Thyroid gland (tissue), 4 donors: ENCODE measurements at places on chromosomes 16 and 17. TPM values are rescaled to one million over a fixed set of nuclear protein-coding genes. Genes with fewer than 3 reads are reported as not detected.

SALL1 gene
- total RNA-seq: 23.0 TPM

DNA sequence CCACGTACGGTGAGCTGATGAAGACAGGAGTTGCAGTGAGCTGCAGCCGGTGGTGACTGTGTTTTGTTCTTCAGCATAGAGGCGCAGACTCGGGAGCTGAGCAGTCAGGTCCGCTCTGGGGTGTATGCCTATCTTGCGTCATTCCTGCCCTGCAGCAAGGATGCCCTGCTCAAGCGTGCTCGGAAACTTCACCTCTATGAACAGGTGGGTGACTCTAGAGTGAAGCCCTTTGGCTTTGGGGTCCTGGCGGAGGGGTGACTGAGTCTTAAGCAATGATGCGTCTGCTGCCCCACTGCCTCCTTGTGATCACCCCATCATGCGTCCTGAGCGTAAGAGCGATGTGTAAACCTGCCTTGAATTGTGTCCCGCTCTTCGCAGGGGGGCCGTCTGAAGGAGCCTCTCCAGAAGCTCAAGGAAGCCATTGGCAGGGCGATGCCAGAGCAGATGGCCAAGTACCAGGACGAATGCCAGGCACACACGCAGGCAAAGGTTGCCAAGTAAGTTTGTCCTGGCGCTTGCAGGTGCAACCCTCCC lies 22.9 kb downstream of the UBN1 start:
- DNase-seq: peak; percentile 76

GRCh38 chr17:49631496-49631895 lies 46.4 kb downstream of the SPOP start:
- no peak for DNase-seq

DNA sequence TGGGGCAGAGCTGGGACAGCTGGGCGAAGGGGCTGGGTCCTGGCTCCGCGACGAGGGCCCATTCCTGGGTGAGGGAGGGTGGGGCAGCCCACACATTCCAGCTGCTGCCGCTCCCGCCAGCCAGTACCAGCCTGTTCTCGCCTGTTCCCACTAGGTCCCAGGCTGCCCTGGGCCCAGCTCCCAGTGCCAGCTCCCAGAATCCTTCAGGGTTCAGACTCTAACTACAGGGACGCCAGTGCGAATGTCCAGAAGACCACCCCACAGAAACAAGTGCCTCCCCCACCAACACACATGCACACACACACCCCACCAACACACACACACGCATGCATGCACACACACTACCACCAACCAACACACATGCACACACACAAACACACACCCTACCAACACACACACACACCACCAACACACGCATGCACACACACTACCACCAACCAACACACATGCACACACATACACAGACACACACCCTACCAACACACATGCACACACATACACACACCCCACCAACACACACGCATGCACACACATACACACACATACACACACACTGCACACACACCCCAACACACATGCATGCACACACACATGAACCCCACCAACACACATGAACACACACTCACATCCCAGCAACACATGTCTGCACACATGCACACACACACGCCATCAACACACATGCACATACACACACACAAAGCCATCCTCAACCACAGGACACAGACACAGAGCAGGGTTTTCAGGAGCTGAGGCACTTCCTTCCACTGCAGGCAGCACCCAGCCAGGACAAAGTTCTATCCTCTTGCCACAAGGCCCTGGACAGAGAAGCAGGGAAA lies 27.5 kb upstream of the KRT17 start:
- DNase-seq: peak; percentile 92

CDRT15L2 gene
- total RNA-seq: not detected

DNA sequence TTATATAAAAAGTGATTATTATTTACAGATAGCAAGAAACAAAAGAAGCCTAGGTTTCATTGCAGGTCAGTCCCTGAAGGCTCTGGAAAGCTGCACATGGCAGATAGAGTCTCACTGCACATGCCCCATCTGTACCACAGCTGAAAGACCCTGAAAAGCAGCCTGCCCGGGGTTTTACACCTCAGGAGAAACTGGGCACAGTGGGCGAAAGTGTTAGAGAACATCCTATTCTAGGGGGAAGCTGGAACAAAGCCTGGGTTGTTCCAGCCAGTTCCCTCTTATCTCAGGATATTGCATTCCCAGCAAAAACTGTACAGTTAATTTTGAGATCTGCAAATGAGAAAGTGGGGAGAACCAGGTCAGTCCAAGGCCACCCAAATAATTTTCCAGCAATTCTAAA lies 419.7 kb downstream of the CNTNAP4 start:
- no peak for DNase-seq

DNA sequence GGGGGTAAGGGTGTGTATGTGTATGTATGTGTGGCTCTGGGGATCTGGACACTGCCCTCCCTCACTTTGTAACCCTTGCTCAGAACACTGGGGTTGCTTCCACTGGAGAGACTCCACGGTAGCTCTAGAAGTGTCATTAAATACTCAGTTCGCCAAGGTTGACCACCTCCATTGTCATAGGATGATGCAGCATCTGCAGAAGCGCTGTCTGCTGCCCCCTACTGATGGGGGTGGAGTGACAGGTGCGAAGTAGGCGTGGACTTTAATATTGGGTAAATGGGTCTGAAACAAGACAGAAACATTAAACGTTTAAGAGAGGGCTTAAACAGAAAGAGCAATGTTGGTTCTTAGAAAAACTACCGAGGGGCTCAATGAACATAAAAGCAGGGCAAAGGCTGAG lies 35.5 kb upstream of the STAC2 start:
- no peak for DNase-seq

DNA sequence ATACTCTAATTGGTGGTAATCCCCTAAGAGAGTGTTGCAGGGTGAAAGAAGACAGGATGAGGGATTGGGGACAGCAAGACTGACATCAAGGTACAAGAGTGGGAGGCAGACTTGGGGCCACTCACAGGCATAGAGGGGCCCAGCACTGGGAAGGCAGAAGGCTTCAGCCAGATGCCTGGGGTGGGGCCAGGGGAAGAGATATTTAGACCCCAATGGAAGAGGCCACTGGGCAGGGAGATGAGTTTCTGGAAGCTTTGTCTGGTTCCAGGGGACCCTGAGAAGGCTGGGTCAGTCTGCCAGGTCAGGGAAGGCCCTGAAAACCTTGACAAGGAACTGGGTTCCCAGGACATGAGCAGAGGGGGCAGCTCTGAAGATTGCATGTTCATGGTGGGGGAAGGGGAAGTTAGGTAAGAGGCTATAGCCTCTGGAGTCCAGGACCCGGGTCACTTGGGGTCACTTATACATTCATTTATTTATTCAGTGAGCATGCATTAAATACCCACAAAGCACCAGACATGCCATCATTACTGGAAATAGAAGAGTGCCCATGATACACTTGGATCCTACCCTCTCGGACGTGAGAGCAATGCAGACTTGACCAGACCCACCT lies 92.9 kb downstream of the TMEM132E start:
- DNase-seq: no peak

SLC9A5 gene
- total RNA-seq: 1.4 TPM

- no peak for DNase-seq
Measured at GRCh38 chr17:72697602-72698146, 394.8 kb downstream of the SLC39A11 start.

- no peak for DNase-seq
Measured at GRCh38 chr17:30082773-30083172, 33.8 kb upstream of the NSRP1 start.

DNA sequence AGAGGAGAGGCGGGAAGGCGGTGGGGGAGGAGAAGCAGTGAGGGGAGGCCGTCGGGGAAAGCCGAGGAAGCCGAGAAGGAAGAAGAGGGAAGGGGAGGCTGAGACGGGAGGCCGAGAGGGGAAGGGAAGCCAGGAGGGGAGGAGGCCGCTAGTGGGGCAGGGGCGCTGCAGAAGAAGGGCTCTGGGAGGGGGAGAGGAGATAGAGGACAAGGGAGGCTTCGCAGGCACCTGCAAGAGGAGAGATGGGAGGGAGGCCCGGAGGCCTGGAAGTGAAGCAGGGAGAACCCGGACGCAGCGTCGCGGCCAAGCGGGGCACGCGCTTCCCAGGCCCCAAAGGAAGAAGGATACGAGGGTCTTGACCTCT lies 2.3 kb downstream of the C17orf58 start:
- DNase-seq: no peak

KRTAP3-2 gene
- not detected for total RNA-seq

DNA sequence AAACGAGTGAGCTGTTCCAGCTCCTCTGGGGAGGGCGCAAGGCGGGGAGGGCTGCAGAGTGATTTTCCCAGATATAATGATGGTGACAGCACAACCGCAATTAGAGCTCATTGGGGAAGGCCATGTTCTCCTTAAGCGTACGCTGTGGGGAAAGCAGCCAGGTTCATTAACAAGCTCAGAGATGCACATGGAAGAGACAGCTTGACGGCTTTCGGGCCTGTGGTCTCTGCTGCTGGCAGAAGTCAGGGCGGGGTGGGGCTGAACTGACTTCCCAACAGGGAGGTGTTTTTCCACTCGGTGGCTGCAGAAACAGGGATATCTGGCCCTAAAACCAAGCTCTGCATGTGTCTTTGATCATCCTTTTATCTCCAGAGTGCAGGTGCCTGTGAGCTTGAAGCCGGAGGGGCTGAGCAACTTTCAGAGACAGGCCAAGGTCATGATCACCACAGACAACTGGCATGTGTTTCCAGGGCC lies 24.0 kb upstream of the CACNG1 start:
- no peak for DNase-seq

DNA sequence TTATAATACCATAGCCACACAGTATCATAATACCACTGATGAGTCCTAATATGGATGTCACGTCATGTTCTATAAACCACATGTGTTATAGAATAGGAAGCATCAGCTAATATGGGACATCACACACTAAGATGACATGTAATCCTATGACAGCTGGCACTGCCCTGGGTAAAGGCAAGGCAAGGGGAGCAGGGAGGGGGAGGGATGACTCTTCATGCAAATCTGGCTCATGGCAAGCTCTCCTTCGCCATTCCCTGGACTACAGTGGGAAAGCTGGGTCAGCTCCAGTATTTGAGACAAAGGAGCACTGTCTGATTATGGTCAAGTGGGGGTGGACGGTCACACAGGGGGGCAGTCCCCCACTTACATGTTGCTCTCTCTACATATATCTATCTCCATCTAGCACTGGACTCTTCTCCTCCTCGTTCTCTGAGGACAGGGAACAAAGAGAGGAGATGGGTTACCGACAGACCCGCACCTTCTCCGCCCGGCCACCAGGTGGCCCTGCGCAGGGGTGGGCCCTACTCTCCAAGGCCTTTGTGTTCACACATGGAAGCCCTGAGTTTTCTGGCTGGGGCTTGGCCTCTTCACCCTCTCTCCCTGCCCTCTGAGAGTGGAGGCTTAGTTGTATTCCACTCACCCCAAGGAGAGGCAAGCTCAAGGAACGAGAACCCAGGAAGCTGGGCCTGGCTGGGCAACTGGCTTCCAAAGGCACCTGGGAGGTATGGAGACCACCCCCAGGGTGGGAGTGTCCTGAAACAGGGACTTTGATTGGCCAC lies 23.4 kb upstream of the MPO start:
- peak; percentile 44 for DNase-seq

GRCh38 chr16:1089822-1090619 lies 6.0 kb downstream of the C1QTNF8 start:
- DNase-seq: no peak

DNA sequence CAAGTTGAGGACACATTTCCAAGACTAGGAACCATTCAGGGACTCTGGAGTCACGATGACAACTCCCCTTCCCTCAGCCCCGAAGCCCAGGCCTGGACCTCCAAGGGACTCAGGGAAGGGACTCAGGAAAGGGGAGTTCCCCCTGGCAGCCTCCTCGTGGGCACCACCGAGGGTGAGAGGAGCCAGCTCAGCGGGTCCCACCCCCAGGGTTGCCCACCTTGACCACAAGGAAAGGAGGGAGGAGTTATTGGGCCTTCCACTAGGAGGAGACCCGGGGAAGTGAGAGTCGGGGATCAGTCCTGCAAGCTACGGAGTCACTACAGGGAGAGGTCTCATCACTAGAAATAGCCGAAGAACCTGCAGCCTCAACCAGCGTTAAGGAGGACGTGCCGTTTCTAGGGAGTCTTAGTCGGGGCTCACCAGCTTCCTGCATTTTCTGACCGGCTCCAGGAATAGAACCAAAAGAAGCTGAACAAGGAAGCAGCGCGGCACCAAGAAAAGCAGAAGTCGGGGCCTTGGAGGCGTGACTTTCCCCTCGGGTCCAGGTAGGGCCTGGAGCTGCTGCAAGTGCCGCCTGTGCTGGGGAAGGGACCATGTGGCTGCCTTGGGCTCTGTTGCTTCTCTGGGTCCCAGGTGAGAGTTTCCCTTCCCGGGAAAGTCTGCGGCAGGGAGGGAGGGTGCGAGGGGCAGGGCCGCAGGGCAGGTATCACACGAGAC lies at the start of gene CD300A:
Gene CD300A, plus strand, starts transcription at position 524 of the 717 bp plus-strand sequence. Its CDS starts 70 bp downstream, at position 594.
- DNase-seq: no peak

CCDC200 gene
- not detected for total RNA-seq

ABCC6 gene
- 11.2 TPM for total RNA-seq

PRRT2 gene
- total RNA-seq: 3.7 TPM

DNA sequence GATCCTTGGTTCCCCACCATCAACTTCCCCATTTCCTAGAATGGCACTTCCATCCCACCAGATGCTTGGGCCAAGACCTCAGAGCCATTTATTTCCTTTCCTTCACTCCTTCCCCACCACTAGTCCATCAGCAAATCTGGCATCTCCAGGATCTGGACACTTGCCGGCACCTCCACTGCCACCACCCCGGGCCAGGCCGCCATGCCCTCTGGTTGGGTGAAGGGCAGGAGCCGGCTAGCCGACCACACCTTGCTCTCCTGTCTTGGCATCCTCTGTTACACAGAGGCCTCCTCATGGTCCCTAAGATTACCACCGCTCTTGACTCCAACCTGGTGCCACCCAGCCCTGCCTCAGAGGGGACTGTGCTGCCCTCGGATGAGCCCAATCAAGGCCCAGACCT lies 104.5 kb downstream of the RMI2 start:
- DNase-seq: no peak

DNA sequence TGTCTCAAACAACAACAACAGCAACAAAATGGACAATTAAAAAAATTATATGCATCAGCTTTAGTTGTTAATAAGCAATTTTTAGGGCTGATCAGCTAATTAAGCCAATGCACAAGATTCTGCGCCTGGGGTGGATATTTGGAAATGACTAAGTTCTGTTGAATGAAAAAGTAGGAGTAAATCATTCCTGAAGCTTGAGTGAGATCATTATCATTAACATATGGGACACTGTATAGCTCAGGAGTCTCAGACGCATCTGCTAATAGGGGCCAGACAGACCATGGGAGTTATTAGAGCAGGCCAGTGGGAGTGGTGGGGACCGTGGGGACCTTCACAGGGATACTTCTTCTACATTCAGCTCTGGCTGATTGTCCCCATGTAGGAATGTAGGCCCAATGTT lies 22.8 kb downstream of the IRX5 start:
- DNase-seq: no peak

- no peak for DNase-seq
Measured at GRCh38 chr17:6534846-6535514, 21.4 kb downstream of the PITPNM3 start.

- no peak for DNase-seq
Measured at GRCh38 chr16:53132406-53132805, 77.6 kb downstream of the CHD9 start.

GRCh38 chr16:4570688-4571321 lies 14.7 kb downstream of the C16orf96 start:
- DNase-seq: no peak
